ENCODE measurements at places on chromosomes 12 and 14. TPM values are rescaled to one million over a fixed set of nuclear protein-coding genes. Genes with fewer than 3 reads are reported as not detected.

DNA sequence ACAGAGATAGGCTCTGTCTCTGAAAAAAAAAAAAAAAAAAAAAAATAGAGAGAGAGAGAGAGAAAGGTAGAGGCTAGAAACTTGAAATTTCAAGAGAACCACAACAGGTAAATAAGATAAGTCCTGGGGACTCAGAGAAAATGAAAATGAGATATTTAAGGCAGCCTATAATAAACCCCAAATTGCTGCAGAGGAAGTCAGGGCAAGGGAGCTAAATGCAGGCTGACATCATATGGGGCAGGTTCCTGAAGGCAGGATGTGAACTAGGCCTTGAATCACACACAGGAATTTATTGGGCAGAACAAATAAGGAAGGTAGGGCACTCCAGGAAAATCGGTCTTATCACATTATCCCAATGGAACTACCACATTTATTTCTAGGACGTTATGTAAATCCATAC lies 54.9 kb upstream of the NUDT4 start:
- no peak for DNase-seq

The NFKBIA gene
- polyA plus RNA-seq = 58.6 TPM

The MMP19 gene
- polyA plus RNA-seq = 1.4 TPM

DNA sequence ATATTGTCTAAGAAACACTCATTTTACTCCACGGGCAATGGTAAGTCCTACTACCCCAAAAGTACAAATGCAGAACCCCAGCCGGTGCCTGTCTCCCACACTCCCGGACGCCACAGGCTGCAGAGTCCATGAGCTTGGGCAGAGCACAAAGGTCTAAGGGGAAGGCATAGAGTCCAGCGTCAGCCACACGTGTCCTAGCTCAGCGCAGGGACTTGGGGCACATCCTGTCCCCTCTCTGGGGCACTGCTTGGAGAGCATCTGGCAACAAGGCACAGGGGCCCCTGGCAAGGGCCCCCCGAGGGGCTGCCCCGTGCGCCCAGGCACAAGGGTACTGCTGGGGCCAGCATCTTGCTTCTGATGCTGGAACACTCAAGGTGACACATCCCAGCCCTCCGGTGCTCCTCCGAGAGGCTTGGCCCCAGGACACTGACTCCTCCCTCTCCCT lies 58.4 kb downstream of the BCL11B start:
- DNase-seq = no peak

DNA sequence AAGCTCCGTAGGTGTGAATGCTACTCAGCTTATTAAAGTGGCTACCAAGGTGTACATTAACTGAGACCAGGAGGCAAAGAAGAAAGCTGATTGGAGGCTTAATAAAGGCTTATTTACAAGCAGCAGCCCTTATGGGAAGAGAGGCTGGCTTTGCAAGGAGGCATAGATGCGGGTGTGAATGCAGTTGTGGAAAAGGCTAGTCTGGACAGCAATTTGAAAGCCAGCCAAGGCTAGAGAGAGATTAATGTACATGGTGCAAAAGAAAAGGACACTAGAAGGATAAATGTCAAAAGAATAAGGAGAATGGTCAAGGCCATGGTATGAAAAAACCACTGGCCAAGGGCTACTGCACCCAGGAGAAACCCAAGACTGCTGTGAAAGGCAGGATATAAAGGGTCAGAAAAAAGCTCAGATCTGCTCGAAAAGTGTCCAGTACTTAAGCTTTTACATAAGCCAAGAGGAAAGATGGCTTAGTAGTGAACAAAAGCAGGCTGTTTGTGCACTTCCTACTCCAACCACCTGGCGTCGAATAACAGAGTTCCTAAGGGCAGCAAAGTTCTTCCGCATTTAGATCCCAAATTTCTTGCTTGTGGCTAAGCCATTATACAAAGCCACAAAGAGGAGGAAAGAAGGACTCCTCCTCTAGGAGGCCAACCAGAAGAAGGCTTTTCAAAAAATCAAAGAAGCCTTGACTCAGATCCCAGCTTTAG lies 24.0 kb downstream of the KLRK1 start:
- no peak for DNase-seq

The ACOT2 gene
- 61.8 TPM for polyA plus RNA-seq

The PGF gene
- 6.7 TPM for polyA plus RNA-seq

The ANG gene
- polyA plus RNA-seq = 2.5 TPM

DNA sequence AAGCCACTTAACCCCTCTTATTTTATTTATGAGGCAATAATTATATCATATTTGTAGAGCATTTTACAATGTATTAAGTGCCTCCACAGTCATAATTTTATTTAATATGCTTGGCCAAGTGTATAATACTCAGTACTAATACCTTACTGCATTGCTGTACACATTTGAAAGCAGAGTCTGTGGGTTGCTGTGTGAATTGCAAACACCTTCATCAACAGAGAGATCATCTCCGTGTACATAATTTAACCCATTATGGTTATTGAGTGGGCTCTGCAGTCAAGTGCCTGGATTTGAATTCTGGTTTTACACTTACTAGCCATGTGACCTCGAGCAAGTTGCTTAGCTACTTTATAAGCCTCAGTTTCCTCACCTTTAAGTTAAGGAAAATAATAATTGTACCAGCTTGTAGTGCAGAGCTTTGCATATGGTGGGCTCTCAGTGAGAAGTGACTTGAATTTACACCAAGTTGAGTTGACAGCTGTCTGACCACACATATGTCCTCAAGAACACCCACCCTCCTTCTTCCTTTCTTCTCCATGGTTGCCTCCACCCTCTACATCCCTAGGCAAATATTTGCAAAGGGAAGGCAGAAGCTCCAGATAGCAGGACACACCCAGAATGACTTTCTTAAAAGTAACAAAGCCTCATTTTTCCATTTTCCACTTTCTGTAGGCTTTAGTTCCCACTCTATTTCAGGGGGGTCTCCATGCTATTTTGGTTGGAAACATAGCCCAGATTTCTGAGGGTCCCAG lies 12.3 kb downstream of the CRACR2A start:
- DNase-seq = no peak

DNA sequence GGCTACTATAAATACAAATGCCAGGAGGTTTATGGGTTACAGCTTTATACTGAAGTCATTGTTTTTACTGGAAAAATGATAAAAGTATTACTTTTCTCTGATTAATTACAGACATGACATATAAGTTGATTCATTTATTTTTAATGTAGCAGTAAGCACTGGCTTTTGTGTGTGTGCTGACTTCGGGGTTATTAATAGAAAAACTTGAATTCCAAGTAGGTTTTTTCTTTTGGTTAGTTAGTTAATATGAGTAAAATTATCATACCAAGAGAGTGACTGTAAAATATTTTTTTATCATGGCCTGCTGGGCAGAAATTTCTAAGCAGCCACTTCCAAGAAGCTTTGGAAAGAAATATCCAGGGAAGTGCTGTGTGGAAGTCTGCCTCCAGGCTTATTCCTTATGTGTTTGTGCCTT lies 56.4 kb downstream of the IFT81 start:
- DNase-seq = no peak

GRCh38 chr12:13503094-13503835 lies 306.7 kb downstream of the EMP1 start:
- no peak for DNase-seq

The VDR gene
- 3.1 TPM for polyA plus RNA-seq

GRCh38 chr14:32078023-32078857 lies 1.1 kb downstream of the ARHGAP5 start:
- DNase-seq = no peak

GRCh38 chr12:104721039-104721405 lies 237.1 kb downstream of the SLC41A2 start:
- DNase-seq = no peak

DNA sequence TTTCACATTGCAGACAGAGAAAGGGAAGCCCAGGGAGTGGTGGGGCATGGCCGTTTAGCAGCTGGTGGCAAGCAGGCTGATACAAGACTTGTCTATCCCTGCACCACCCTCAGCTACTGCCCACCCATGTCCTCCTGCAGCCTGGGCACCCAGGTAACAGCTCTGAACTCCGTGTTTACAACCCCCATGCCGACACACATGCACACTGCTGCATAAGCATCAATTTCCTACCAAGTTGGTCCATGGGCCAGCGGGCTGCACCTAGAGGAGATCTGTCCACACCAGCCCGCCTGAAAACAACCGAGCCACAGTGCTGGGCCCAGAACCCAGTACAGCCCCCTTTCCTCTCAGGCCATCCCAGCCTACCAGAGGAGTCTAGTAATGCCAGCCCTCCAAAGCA lies 75.9 kb upstream of the C14orf180 start:
- DNase-seq = no peak

DNA sequence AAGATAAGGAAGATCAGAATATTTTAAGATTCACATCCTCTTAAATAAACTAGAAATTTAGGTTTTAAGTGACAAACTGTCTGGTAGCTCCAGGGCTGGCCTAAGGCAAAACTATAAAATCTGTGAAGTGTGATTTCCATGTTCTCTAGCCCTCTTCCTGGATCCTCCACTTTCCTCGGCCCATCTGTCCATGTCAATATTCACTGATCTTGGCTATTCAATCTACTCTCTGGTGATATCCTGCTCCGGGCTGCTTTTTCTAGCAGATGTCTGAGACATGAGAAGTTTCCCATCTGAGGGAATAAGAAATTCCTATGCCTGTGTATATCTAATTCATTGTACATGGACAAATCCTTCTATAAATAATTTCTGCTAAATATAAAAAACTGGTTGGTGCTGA lies 500.4 kb downstream of the GALC start:
- DNase-seq = no peak

DNA sequence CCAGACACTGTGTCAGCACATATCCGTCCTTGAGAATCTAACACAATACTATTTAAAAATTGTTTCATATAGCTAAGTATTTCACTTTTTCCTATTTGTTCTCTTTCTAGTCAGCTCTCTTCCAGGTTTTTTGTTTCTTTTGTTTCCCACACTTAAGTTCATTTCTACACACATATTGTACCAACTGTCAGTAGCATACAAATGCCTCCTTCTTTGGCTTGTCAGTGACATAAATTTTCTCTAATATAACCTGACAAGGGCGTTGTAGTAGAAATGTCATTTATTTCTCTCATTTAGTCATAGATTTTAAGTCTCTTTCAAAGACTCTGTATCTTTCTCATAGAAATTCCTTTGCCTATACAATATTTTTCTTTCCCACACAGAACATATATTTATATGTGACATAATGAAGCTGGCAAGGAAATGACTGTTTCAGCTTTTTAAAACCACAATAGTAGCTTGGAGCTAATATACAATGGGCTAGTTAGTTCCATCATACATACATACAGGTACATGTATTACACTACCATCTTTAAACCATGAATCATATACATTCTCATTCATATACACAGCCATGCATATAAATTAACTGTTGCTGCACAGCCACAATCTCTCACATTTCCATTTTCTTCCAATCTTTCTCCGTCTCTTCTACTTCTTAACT lies 42.3 kb upstream of the EPS8 start:
- no peak for DNase-seq

The MUCL1 gene
- not detected for polyA plus RNA-seq

- DNase-seq = no peak
Measured at GRCh38 chr12:130245251-130245650, 83.0 kb downstream of the FZD10 start.

- no peak for DNase-seq
Measured at GRCh38 chr12:29682088-29682487, 101.7 kb downstream of the TMTC1 start.

- DNase-seq = no peak
Measured at GRCh38 chr12:112017041-112017440, 3.8 kb downstream of the ERP29 start.

DNA sequence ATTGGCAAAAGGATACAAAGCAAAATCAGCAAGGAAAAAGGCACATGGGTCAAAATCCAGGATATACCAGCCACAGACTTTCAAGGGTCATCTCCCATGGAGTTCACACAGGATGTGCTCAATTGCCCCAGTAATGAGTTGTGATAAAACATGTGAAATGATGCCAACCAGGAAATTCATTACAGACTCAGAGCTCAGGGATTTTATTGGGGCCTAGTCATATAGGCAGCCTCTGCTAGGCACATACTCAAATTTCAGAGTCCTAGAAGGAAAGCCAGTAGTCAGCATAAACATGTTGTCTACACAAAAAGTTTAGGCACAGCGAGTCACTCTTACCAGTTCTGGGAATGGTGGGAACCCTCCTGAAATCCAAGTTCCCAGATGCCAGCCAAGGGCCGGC lies 64.4 kb upstream of the OSBPL8 start:
- no peak for DNase-seq

The ASCL1 gene
- polyA plus RNA-seq = not detected

The TOMM20L gene
- polyA plus RNA-seq = 1.1 TPM

DNA sequence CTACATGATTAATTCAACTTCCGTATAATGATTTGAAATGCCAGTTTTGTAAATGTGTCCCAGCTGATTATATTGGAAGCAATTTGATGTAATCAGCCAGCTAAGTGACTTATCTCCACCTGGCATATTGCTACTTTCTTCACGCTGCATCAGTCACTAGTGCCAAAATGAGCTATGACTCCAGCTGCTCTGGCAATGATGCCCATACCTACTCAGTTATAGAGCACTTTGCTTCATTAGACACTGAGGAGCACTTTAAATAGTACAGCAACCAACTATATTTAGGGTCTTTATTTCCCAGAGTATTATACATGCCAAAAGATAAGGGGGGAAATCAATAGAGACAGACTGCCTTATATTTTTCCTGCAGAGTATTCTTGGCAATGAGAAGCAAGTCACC lies 67.9 kb upstream of the LIN7A start:
- no peak for DNase-seq

- peak; percentile 13 for DNase-seq
Measured at GRCh38 chr12:24997970-24998582, 49.2 kb upstream of the BCAT1 start.

DNA sequence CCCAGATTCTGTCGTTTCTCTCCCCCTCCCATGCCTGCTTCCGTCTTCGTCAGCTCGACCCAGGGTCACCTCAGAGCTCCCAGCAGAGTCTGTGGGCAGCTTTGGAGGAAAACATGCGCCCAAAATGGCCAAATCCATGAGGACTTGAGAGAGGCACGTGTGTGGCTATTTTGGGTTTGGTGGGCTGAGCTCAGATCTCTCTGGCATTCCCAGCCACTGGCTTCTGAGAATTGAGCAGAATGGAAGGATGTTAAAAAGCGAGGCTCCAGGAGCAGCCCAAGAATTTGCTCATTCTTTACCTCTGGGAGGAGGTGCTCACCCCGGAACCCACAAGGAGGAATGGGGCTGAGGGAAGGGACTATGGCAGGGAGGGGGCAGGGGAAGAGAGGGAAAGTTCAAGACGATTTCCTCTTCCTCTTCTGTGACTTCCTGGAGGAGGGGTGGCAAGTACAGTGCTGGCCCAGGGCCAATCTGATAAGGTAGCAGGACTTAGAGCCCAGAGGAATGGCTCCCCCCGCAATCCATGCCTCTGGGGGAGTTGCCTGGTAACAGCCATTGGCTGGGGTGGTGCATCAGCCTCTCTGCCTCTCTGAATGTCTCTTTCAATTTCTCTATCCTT lies 20.1 kb downstream of the TSPAN9 start:
- no peak for DNase-seq

DNA sequence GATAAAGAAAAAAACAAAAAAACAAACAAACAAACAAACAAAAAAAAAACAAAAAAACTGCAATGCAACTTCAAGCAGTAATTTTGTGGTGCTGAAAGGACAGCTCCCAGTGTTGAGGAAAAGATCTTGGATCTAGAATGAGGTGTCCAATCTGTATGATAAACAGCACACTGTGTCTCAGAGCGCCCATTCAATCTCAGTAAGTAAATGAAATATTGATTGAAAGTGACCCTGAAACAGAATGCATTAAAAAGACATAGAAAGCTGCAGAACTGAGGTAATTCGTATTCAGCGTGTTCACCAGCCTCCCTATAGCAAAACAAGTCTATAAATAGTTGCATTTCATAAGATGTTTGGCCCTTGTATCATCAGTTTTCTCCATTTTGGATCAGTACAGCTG lies 153.0 kb downstream of the NOVA1 start:
- peak; percentile 59 for DNase-seq

Data from renal cortex interstitium (tissue), 15 donors.